ENCODE measurements at places on chromosomes 7 and 10.
A peak's percentile ranks its signal among the peaks of the same experiment; 100 is the strongest.

DNA sequence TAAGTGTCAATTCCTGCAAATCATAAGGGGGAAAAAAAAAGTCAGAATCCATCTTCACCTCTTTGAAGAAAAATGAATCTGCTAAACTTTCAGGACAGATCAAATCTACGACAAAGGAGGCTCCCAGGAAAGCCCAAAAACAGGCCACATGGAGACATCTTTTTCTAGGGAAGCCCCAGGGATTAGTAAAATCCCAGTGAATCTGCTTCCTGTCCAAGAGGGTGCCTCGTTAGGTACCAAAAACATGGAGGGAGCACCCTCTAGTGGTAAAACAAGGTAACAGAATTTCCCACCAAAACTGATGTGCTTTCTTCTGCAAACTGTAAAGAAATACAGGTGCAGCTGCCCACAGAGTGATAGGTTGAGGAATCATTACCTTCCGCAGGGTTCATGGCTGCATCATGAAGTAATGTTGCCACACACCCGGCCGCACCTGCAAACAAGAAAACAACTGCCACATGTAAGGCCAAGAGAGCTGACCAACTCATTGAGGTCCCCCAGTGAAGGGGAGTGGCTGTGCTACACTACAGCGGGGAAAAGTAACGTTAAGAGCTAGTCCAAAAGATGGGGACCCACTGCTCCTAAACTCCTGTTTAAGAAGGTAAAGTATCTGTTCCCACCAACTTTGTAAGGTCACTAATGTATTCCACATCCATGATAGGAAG, 7.9 kb downstream of the SLC25A28 start:
- DNase-seq = peak; percentile 29

DNA sequence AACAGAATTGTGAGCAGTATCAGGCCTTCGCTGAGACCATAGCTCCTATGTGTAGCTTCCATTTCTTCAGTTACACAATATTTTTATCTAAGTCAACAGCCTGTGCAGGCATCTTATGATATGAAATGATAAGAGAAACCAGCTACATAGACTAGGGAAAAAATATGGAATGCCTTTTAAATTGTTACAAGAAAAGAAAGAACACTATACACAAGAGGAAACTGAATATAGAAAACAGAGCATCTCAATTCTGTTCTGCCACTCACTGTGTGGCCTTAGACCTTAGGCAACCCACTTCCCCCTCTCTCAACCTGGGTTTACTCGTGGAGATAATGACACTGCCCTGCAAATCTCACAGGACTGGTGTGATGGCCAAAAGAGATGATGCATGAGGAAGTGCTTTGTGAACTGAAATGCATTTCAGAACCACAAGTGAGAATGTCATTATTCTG, 132.9 kb downstream of the LRRN3 start:
- DNase-seq = no peak

- no peak for DNase-seq
These were observed 29.2 kb upstream of the AP5Z1 start for GRCh38 chr7:4745971-4746919.

DNA sequence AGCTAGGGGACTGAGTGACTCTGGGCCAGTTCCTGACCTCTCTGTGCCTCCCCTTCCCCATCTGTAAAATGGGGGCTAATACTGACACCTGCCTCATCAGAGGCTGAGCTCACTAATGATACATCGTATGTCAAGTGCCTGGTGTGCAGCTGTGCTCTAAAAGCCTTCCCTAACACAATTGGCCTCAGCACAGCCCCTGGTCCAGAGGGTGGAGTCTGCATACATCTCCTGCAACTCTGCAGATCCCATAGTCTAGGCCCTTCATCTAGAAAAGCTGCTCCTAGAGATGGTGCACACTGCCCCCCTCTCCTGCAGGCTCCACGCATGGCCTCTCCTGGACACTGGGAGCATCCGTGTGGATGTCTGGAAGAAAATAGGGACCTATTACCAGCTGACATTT, 255.0 kb downstream of the RPS24 start:
- no peak for DNase-seq

GRCh38 chr7:140903741-140904480, 20.8 kb downstream of the BRAF start:
- DNase-seq = no peak

DNA sequence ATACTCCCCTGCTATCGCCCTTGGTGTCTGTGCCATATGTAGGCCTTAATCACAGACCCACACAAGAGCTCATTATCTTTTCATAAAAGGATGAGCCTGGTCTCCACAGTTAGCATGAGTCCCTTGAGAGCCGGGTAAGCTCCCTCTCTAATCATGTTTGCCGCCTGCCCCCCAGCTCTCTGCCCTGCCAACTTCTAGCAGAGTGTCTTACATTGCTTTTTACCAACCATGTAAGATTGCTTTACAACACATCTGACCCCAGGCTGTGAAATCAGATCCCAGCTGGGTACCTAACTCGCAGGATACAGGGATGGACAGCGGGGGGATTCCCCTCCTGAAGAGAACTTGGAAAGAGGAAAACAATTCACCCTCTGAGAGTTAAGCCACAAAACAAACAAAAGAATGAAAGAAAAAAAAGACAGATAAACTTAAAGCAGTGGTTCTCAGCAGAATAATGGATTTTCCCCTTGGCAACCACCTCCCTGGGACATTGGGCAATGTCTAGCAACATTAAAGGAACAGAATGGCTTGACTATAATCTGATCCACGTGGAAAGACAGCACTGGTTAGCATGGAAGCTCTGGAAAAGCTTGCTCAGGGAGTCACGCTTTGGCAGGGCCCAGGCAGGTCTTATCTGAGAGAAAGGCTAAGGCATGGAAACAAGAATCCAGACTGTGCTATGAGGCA, 39.4 kb upstream of the ATOH7 start:
- no peak for DNase-seq

DNA sequence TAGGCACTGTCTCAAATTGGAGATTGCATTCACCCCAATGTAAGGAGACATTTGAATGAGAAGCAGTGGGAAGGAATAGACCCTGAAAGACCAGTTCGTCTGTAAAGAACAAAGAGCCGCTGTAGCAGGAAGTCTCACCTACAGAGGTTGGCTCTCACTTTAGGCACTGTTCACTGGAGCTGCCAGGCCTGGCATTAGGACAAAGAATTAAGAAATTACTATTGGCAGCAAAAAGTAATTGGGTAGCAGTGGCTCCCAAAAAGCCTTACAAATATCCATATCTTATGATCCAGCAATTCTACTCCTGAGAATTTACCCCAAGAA, 10.5 kb upstream of the TEX36 start:
- DNase-seq = no peak

- DNase-seq = no peak
These were observed 16.5 kb downstream of the ANLN start for GRCh38 chr7:36406156-36406555.

- DNase-seq = no peak
These were observed 228.3 kb upstream of the ZNF32 start for GRCh38 chr10:43876976-43877375.

DNA sequence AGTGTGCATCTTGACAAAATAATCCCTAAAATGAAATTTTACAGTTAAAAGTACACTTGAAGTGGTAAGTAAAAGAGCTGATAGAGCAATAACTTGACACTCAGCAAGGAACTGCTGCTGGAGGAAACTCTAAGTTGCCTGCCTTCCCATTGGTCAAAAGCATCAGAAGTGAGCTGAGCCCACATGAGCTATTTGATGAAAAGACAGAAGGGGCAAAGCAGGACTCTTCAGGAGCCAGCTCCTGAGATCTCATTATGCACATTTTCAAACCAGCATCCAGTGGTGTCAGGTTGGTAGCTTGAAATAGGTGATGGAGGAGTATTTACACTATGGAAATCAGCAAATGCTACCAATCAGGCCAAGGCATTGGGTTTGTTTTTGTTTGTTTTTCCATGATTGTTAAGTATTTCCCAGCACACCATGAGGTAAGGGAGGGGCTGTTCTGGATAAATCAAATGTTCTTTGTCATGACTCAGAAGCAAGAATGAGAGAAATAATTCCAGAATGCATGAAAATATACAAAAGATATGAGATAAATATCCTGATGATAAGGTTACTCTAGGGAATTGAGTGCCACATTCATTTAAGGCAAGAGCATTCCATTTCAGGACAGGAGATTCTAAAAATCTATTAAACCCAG, 316.6 kb downstream of the SNX13 start:
- no peak for DNase-seq

DNA sequence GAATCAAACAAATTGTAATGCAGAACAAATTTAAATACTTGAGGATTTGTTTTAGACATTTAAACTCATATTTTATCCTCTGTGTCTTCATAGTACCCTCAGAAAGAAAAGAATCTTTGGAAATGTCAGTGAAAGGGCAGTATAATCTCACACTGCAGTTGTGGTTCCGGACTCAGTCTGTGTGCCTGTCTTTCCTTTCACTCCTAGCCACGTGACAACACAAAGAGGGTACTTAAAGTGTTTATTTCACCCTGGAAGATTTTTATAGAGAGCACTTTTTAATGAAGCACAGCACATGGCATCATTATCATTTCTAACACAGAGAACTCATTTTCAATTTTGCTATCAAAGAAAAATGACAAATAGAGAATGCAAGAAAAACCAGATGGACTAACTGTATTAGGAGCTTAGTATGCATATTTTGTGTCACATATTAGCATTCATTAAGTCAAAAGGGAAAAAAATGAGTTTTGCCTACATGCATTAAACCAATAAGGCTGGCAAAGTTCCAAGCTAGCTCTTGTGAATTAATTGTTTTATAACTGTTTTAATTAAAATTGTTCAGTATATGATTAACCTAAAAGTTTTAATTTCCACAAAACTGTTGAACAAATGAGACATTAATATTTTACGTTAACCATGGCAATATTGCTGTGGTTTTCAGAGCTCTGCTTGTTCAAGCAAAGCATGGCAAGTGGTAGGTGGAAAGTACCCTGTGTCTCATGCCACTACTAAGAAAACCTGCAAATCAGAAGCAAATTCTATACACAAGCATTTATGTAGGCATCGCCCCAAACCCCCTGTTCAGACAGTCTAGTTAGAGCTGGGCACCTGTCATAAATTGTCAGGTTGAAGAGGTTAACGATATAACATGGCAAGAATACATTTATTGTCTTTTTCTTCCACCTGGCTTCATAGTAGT, 65.9 kb downstream of the AUTS2 start:
- DNase-seq = no peak

- no peak for DNase-seq
These were observed 180.4 kb downstream of the TSPAN12 start for GRCh38 chr7:120677535-120677934.

DNA sequence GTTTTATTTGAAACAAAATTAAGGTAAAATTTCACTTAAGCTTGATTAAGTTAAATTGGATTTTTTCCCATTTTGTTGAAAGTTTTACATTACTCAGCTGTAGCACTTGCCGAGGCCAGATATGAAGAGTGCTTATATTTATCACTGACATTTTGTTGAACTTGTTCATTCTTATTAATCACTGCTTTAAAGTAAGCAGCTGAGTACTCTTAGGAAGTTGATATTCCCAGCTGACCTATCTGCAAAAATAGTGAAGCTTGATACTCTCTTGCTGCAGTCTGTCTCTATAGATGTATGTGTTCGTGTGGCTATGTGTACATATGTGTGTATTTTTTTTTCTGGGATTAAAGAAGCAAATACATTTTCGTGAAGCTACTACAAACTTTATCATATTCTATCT, 150.0 kb downstream of the SKAP2 start:
- no peak for DNase-seq

GRCh38 chr10:103451091-103451813, 918 bp downstream of the CALHM2 start:
- DNase-seq = peak; percentile 53

- no peak for DNase-seq
These were observed 2.0 kb upstream of the NPSR1 start for GRCh38 chr7:34656041-34656440.

DNA sequence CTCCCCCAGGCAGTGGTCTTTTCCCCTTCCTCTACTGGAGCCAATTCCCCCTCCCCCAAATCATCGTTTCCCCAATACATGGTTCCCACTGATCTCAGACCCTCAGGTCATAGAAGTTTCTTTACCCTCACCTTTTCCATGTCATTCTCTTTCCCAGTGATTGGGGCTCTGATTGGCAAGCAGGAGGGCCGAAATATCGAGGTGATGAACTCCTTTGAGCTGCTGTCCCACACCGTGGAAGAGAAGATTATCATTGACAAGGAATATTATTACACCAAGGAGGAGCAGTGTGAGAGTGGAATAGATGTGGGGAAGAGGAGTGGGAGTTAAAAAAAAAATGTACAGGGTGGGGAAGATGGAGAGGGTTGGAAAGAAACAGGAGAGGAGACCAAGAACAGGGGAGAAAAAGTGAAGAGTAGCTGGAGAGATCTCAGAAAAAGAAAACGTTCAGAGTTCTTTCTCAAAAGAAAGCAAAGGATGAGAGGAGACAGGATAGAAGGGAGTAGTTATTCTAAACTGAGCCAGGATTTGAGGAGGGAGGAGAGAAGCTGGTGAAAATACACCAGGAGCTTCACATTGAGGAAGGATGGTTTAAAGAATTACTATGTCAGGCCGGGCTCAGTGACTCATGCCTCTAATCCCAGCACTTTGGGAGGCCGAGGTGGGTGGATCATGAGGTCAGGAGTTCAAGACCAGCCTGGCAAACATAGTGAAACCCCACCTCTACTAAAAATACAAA, 858 bp downstream of the COPS6 start:
- DNase-seq = no peak

DNA sequence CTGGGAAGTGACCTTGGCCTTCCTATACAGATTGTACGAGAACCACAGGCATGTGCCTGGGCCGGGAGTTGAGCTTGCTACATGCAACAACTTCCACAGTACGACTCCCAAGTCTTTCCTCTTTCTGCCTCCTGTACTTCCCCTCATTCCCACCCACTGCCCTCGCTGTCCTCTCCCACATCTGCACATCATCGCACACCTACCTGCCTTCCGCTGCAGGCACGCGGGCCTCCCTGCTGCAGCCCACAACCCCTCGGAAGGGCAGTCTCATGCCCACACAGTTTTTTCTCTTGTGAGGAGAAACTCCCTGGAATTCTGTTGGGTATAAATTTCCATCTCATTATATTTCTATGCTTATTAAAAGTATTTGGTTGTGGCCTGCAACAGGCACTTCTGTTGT, 117.2 kb downstream of the ACTR3B start:
- no peak for DNase-seq

DNA sequence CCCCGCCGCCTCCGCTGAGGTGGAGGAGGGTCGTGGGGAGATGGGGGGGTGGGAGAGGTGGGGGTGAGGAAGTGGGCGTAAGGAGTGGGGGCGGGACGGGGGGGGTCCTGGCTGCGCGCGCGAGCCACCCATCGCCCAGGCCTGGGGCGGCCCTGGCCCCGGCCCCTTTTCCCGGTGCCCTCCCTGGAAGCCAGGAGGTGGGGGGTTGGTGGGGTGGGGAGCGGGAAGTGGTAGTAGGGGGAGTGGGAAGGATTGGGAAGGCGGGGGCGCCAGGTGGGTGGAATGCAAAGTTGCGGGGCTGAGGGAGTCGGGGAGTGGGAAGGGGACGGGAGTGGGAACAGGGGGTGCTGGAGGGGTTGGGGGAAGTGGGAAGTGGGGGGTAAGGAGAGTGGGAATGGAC, 319 bp upstream of the MMD2 start:
- DNase-seq = no peak

DNA sequence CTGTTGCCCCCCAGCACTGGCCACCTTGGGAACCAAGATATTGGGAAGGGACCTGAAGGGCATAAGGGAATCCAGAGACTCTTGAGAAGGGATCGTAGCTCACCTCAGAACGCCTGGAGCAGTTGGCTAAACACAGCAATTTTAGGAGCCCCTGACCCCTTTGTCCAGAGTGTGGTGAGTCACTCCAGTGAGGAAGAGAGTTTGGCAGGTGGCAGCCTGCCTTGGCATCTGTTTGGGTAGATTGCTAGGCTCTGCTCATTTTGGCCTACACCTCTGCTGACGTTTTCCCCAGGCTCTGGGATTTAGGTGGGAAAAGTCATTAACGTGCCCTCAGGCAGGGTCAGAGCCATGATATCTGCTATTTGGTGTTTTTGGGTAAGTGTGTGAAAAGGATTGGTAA, 100.6 kb downstream of the GRB10 start:
- DNase-seq = no peak

Measured in activated gamma-delta T cell treated with Interleukin-2 at 50 U/mL for 16 hours (primary cell).